ENCODE measurements at places on chromosomes 1 and 21.

DNA sequence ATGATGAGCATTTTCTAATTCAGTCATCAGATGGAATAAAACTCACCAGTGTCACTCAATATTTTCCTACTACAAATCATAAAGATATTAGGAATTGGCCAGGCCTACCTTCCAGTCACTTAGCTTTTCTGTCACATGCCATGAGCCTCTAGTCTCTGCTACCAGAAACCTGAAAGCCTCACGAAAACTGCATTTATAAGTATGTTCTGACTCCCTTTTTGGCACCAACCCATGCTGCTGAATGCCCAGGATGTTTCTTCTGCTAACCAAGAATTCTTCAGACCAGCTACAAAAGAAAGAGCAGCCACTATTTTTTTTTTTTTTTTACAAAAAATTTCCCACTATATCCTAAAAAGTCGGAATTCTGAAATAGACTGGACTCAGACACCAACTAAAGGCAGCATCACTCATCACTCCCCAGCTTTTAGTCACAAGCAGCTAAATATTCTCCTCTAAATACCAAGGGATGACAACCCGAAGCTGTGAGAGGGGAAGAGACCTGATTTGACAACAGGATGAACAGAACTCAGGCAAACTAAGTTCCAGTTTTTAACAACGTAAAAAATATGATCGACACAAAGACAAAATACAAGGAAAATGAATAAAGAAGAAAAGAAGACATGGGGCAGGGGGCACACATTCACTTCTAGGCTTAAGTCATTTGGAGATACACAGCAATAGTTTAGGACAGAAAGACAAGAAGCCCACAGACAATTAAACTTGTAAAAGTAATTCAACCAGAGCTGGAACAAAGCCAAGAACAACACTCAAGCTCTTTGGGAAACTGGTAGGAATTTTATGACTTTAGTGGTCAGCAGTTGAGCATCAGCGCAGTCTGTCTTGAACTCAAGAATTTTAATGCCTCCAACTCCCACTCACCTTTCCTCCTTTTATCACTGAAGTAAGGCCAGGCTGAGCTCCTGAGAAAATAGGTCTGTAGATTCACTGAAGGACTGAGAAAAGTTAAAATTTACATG lies 1.7 kb downstream of the DCAF8 start:
- no peak for DNase-seq

- no peak for DNase-seq
Measured at GRCh38 chr1:58082596-58082995, 463.9 kb downstream of the OMA1 start.

GRCh38 chr1:196896355-196896754 lies 8.5 kb downstream of the CFHR4 start:
- no peak for DNase-seq

GRCh38 chr1:151568626-151569088 lies 28.5 kb downstream of the TUFT1 start:
- DNase-seq, result no peak

DNA sequence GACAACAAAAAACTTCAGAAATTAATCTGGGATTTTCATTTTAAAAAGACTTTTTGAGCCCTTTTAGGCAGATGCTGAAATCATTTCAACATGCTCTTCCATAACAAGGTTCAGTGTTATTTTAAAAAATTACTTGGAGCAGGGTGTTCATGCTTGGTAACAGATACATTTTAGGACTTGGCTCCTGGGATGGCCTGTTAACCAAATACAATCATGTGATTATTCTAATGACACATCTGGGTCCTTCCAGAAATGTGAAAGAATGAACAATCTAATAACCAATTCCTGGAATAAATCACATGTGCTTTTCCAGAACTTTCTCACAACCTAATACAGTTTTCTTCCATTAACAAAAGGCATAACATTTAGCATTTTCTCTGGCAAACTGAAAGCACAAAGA lies 379.8 kb upstream of the RUNX1 start:
- DNase-seq, result no peak

GRCh38 chr1:186079084-186079684 lies 295.9 kb downstream of the TPR start:
- DNase-seq, result no peak

GRCh38 chr1:29985606-29985945 lies 737.8 kb downstream of the MATN1 start:
- DNase-seq, result no peak

GRCh38 chr21:19468991-19469715 lies 1065.6 kb upstream of the TMPRSS15 start:
- DNase-seq, result no peak

- no peak for DNase-seq
Measured at GRCh38 chr1:17314491-17314971, 6.5 kb downstream of the PADI4 start.

GRCh38 chr21:35426897-35427296 lies 377.8 kb upstream of the RUNX1 start:
- DNase-seq, result no peak

- no peak for DNase-seq
Measured at GRCh38 chr1:97209381-97209957, 487.9 kb downstream of the PTBP2 start.

GRCh38 chr1:50333595-50333974 lies 89.7 kb downstream of the DMRTA2 start:
- DNase-seq, result peak; percentile 75

- DNase-seq, result peak; percentile 13
Measured at GRCh38 chr21:16419188-16419921, 689.6 kb downstream of the USP25 start.

DNA sequence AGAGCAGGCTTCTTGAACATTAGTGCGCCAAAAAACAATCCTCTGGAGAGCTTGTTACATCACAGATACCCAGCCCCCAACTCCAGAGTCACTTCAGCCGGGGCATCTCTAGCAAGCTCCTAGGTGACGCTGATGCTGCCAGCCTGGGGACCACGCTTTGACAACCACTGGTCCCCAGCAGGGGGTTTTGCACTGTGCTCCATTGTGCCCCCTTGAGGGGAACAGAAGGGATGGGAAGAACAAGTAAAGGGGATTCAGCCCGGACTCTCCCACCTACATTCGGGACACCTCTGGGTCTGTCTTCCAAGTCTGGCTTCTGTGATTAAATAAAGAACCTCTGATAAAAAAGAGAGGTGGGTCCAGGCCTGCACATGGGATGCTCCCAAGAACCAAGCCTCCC lies 60.4 kb downstream of the ATP5PO start:
- no peak for DNase-seq

DNA sequence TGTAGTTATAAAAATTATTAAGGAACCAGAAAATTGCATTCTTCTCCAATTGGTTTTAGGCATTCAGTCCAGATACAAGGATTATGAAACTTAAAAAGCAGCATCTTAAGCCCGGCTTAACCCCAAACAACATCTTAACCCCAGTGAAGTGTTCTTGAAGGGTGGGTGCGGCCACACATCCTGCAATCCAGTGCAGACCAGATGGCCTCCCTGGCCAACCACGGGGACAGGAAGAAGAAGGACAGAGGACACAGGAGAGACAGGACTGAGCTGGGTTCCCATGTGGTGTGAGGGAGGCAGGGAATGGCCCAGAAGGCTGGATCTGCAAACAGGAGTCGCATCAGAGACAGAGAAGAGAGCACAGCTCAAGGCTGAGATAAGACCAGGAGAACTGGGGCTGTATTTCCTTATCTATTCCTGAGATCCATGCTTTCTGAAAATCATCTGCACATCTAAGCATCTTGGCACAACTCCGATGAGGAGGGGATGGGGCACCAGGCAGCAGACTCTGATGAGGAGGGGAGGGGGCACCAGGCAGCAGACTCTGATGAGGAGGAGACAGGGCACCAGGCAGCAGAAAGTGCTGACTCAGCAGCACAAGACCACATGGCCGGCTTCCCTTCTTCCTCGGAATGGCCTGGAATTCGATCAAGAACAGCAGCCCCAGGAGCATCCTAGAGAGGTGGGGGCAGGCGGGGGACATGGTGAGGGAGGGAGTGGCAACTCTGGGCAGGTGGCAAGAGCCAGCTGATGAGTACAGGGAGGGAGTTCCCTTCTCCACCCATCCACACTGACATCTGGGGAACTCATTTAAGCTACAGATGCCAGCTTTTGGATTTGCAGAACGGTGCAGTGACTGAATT lies 26.6 kb downstream of the ABCG1 start:
- DNase-seq, result no peak

DNA sequence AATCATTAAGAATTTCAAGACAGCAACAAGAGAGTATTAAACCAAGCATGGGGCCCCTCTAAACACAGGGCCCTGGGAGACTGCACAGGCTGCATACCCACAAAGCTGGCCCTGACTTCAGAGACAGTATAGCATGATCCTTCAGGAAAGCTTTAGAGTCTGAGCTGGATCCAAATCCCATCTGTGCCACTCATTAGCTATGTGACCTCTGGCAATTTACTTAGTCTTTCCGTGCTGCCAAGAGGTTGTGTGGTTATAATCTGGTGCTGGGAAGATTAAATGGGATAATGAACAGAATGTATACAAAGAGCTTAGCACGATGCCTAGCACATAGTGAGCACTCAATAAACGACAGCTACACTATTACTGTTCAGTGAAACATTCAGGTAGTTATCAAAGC lies 4.0 kb downstream of the PHC2 start:
- DNase-seq, result no peak

GRCh38 chr1:171310661-171311087 lies 3.3 kb upstream of the FMO4 start:
- DNase-seq, result no peak

GRCh38 chr1:208934933-208935332 lies 648.6 kb upstream of the CAMK1G start:
- DNase-seq, result no peak

GRCh38 chr1:155250246-155250632 lies 5.0 kb downstream of the ENTREP3 start:
- DNase-seq, result no peak

GRCh38 chr1:116690849-116691406 lies 23.4 kb upstream of the IGSF3 start:
- no peak for DNase-seq

DNA sequence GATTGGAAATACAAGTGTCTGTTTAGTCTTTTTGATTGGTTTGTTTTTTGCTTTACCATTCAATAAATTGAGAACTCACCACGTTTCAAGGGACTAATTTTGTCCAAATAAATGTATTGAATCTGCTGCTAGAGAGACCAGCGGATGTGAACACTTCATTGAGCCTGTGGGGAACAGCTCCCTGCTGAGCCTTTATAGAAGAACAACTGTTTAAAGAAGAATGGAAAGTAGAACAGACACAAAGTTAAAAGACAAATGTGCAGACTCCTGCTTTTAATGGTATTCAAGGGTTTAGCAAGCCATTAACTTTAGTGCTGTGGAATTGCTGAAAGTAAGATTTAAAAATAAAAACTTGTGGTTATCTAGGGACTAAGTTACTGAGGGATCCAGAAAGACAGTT lies 817.7 kb upstream of the B3GALT2 start:
- no peak for DNase-seq

GRCh38 chr1:243924188-243924587 lies 74.1 kb upstream of the AKT3 start:
- no peak for DNase-seq

DNA sequence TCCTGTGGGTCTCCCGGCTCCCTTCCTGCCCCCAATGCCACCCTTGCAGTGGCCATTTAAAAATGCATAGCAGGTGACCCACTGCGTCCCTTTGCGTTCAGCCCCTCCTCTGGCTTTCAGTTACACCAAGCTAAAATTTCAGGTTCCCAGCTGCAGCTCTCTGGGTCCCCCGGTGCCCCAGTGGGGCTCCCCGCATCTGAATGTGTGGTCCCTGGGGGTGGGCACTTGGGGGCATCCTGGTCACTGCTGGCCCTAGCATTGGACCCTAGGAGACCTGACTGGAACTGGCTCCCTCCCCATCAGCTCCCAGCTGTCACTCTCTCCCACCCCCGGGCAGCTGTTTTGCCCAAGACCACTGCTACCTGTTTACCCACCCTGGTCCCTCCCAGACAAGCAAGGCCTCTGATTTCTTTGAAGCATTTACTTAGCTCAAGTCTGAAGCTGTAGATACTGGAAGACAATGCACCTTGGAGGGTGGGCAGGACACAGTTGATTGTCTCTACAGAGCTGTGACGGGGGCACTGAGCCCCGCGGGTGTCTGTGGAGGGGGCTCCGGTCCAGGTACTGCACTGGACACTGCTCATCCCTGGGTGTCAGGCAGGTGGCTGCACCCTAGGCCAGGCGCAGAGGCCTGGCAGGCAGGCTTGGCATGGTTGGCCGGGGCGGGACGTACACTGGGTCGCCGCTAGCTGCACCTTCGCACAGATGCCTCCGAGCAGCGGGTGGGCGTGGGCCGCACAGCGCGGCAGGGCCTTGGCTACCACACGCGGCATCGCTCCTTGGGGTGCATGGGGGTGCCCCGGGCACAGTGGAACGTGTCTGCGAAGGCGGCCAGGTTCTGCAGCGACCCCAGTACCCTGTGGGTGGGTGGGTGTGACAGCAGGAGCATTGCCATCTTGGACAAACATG lies 3.9 kb downstream of the PRXL2B start:
- peak; percentile 11 for DNase-seq

DNA sequence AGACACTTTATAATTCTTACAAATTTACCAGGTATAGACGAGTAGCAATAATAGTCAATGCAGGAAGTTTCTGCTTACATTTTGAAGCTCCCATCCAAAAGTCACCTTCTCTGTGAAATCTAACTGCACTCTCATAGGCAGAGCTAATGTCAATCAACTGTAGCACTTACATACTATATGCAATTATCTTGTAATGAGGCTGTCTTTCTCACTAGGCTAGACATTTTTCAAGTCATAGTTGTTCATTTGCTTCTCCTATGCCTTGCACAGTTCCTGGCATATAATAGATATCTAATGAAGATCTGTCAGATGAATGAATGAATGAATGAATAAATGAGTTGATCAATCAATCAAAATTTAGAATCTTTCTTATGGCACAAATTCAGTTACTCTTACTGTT lies 273.0 kb upstream of the DAB1 start:
- DNase-seq, result no peak

- no peak for DNase-seq
Measured at GRCh38 chr1:103218821-103219220, 110.5 kb upstream of the COL11A1 start.

DNA sequence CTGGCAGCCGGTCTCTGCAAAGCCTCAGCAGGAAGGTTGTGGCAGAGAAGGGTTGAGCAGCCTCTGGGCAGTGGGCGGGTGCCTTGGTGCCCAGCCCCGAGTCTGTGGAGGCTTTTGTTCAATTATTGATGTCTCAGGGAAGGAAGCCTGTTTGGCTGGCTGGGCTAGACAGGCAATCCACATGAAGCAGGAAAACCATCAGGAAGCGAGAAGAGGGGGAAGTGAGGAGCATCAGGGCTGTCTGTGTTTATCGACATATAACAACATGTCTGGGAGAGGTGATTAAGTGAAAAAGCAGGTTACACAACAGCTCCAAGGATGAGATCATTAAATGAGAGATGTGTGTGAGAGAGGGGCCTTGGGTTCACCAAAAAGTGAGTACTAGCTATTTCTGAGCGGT lies 105.4 kb downstream of the UBE2U start:
- DNase-seq, result no peak

DNA sequence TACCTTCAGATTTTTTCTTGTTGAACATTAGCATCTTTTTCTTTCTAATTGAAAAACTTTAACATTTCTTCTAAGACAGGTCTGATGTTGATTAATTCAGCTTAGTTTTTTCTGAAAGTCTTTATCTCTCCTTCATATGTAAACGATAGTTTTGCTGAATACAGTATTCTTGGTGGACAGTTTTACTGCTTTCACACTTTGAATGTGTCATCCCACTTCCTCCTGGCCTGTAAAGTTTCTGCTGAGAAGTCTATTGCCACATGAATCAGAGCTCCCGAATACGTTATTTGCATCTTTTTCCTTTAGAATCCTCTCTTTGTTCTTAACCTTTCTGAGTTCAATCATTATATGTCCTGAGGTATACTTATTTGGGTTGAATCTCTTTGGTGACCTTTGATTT lies 344.2 kb downstream of the OLFM3 start:
- no peak for DNase-seq

- no peak for DNase-seq
Measured at GRCh38 chr1:197143276-197143675, 3.2 kb downstream of the ASPM start.

Data from left colon (tissue), 2 donors.